ENCODE measurements at places on chromosomes 7 and 10.

DNA sequence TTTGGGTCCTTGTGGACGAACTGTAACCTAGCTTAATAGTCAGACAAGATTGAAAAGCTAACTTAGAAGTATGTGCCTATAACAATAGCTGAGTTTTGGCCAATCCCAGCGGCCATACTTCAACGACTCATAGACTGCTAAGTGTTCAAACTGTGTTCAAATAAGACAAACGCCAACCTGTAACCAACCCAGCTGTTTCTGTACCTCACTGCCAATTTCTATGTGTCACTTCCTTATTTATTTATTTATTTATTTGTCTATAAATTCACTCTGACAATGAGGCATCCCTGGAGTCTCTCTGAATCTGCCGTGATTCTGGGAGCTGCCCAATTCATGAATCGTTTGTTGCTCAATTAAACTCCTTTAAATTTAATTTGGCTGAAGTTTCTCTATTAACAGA, 21.7 kb downstream of the ST8SIA6 start:
- DNase-seq: no peak

GRCh38 chr7:124942399-124942798, 12.8 kb upstream of the POT1 start:
- no peak for DNase-seq

DNA sequence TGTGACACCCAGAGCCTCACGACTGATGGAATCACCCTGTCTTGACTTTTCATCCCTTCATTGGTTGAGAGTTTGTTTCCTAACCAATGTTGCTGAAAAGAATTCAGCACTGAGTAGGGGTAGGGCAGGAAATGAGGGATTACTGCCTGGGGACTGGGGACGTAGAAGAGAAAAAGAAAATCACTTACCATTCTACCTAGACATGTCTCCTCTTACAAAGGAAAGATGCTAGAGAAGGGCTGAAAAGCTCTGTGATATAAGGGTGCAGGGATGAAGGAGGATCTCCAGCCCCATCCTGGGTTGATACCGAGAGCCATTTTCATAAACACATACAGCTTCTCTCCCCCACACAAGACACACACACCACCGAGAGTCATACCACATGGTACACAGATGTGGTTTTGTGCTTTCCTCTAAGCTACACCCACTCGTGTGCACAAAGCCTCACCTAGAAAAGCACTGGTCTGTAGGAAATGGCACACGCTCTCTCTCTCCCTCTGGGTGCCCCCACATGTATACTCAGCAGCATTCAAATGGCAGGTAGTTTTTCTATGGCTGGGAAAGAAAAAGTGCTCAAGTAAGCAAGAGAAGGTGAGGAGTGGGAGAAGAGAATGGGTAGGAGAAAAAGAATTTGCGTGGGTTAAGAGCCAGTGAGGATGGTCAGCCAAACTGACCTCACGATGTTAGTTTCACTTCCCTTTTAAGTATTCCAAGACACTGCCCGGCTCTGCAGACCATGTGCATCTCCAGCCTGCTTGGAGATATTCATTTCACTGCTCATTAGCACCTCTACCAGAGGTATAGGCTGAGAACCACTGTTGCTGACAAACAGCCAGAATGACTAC, 85.8 kb downstream of the CALD1 start:
- no peak for DNase-seq

DNA sequence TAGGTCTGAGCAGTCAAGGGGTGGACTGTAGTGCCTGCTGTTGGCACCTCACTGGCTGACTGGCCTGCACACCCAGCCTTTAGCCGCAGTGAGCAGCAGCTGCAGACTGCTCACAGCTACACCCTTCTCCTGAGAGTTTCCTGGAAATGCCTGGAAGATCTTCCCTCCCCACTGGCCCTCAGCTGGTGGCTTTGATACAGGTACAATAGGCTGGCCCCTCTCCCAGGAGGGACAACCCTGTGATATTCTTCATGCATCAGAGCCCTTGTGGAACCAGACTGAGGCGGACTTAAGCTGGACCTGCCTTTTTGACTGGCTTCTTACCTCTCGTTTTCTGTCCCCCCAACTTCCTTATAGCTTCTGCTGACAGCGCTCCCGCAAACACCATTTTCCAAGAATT, 6.4 kb downstream of the GCK start:
- no peak for DNase-seq

GRCh38 chr7:129492391-129492790, 9.9 kb upstream of the SMKR1 start:
- DNase-seq: no peak

- DNase-seq: no peak
These were observed 229.8 kb downstream of the KCND2 start for GRCh38 chr7:120502825-120503224.

GRCh38 chr7:134874407-134874806, 95.0 kb downstream of the CALD1 start:
- DNase-seq: no peak

- no peak for DNase-seq
These were observed 11.6 kb downstream of the SEMA3D start for GRCh38 chr7:85175217-85175616.

DNA sequence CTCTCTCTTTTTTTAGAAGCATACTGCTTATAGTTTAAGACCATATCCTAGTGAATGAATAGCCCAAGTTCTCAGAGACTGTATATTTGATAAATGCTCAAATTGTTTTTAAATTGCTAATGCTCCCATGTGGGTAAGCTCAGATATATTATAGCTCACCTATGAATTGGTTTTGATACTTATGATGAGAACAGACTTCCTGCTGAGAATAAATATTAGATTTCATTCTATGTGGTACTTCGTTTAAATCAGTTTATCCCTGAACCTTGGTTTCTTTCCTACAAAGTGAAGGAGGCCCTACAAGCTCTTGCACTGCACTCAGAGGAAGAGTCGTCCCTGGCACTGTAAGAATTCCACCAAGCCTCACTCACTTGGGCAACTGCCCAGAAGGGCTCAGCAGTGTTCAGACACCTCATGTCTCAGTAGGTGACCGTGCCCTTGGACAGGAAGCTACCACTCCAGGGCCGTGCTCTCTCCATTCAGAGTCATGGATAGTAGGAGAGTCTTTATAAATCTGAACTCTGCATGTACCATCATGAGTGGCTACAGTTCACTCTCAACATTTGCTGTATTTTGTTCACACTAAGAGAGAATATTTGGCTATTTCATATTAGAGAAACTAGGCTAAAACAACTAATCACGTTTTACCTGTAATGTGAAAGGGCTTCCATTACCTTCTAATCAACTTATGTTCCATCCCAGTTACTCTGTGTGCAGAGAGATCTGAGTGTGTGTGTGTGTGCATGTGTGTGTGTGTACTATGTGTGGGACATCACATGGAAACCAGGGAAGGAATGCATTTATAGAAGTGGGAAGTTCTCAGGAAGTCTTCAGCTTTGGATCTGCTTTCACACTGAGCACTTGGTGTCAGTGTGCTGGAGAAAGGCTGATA, 93.8 kb downstream of the PTPRE start:
- no peak for DNase-seq

DNA sequence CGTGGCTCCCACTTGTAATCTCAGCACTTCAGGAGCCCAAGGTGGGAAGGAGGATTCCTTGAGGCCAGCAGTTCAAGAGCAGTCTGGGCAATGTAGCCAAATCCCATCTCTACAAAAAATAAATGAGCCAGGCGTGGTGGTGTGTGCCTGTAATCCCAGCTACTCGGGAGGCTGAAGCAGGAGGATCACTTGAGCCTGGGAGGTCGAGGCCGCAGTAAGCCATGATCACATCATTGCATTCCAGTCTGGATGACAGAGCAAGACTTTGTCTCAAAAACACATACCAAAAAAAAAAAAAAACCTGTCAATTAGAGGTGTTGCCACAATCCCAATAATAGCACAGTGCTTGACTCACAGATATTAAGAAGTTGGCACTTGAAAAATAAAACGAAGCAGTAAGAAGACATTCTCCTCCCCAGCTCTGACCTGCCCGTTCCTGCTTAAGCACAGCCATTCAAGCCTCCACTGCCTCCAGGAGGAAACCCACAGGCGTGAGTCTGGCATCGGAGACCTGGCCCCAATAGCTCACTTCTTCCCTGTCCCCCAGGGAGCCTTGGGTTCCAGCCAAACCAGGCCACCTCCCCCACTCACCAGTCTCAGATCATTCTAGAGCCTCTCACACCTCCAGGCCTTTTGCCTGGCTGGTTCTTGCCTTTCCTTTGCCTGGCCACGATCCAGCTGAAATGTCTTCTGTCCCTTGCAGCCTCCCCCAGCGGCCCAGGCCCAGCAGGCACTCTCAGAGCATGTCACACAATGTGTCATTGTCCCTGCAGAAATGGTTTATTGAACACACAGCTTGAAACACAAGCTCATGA, 45.3 kb upstream of the GTF2I start:
- no peak for DNase-seq

- DNase-seq: no peak
These were observed 1.2 kb upstream of the ITGB1 start for GRCh38 chr10:32959006-32959920.

GRCh38 chr10:130169136-130169859, 33.1 kb downstream of the GLRX3 start:
- no peak for DNase-seq

- no peak for DNase-seq
These were observed 32.1 kb downstream of the EN2 start for GRCh38 chr7:155489862-155490696.

DNA sequence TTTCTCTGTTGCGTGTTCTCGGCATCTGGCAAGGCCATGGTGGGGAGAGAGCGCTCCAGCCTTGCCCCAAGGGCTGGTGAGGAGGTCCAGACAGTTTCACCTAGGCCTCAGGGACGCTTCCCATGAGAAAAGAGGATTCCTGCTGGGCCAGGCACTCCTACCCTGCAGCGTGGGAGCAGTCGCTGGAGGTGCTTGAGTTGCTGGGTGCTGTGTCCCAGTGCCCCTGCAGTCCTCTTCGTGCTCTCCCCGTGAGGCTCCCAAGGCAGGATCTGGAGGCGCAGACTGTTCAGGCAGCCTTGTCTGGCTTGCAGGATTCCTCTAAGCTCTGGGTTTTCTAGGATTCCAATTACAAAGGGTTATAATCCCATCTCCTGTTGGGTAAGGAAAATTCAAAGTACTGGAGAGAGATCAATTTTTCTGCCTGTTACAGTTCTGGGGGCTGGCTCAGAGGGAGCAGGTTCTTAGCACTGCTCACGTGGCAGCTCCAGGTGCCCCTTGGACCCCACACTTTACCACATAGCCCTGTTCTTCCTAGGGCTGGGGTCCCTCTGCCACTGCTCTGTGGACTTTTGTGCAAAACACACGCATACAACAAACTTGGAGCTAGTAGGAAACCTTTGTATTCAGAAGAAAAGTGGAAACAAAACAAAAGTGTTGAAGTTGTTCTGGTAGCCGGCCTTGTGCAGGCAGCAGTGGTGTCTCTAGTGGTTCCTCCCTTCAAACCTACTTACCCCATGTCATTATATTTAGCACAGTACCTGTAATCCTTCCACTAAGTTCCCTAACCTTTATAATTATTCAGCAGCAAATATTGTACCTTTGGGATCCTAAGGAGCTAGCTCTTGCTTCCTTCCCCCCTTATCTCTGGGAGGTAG, 60.5 kb downstream of the CCNY start:
- DNase-seq: no peak

DNA sequence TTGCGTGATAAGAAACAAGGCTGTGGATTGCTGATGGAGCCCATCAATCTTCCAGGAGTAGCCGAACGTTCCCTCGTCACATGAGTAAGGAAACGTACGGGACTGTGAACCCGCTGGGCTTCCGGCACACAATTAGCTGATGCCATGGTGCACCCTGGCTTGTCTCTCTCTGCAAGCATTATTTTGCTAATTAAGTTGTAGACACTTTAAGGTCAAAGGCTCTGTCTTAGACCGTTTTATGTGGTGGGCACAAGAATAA, 50.9 kb downstream of the ADARB2 start:
- DNase-seq: no peak

- DNase-seq: peak; percentile 27
These were observed 149.5 kb downstream of the ARID5B start for GRCh38 chr10:62050893-62051433.

DNA sequence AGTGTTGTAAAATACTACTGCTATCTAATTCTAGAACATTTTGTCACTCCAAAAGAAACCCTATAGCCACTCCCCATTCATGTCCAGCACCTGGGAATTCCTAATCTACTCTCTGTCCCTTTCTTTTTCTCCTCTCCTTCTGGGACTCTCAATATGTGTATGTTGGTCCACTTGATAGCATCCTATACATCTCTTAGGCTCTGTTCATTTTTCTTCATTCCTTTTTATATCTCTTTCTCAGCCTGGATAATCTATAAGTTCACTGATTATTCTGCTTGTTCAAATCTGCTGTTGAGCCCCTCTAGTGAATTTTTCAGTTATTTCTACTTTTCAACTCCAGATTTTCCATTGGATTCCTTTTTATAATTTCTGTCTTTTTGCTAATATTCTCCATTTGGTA, 108.6 kb downstream of the CCDC3 start:
- no peak for DNase-seq

- DNase-seq: no peak
These were observed 2.0 kb downstream of the RELN start for GRCh38 chr7:103987451-103987850.

- DNase-seq: no peak
These were observed 58.5 kb downstream of the GATA3 start for GRCh38 chr10:8112942-8113442.

GRCh38 chr7:140033036-140033435, 29.7 kb downstream of the PARP12 start:
- DNase-seq: no peak

DNA sequence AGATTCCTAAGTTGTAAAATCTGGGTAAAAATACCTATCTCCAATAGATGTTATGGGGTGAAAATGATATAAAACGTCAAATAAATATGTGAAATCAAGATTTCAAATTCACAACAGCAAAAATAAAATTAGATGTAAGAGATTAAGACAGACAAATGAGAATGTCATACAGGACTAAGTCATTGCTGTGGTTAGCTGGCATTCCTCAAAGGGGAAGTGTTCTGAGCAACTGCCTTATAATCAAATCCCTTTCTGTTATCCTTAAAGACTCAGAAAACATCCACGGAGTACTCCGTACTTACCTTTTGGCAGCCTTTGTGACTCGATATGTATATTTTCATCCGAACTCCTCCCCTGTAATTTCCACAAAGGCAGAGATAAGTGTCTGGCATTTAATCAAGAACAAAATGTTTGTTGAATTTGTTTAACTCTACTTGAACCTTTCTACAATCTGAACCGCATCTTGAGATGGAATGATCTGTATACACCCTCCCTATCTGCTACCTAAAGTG, 559.6 kb downstream of the GATA3 start:
- DNase-seq: no peak

DNA sequence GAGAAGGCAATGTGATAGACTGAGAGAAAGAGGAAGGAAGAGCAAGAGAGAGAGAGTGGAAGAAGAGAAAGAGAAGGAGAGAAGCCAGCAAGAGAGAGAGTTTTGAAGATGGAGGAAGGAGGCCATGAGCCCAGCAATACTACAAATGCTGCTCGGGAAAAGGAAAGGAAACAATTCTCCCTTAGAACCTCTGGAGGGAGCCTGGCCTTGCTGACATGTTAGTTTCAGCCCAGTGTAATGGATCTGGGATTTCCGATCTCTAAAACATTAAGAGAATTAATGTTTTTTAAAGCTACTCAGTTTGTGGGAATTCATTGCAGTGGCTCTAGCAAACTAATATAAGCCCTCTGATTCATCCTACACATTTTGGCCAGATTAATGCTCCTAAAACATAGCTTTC, 206.8 kb upstream of the MTPN start:
- no peak for DNase-seq

- no peak for DNase-seq
These were observed 10.4 kb downstream of the CHRM2 start for GRCh38 chr7:136878878-136879277.
